ENCODE measurements at places on chromosomes 2 and 18. TPM values are rescaled to one million over a fixed set of nuclear protein-coding genes. Genes with fewer than 3 reads are reported as not detected.

Gene ZNF236
- total RNA-seq, result 3.4 TPM

Gene FNDC4
- total RNA-seq, result 4.6 TPM

Gene ADCYAP1
- not detected for total RNA-seq

Gene SEMA4C
- total RNA-seq, result 14.3 TPM

Gene ZNF804A
- not detected for total RNA-seq

Gene NCKAP5
- total RNA-seq, result 0.83 TPM

Gene MALT1
- total RNA-seq, result 10.3 TPM

Gene TSPYL6
- total RNA-seq, result not detected

Gene ASB18
- total RNA-seq, result not detected

Gene RGPD4
- total RNA-seq, result 0.06 TPM

Gene MAPRE2
- 10.4 TPM for total RNA-seq

Gene DUSP11
- 47.7 TPM for total RNA-seq

Gene GKN2
- total RNA-seq, result 1.9 TPM

Gene FAM124B
- total RNA-seq, result not detected

Gene DLX1
- 2.8 TPM for total RNA-seq

Gene RFTN2
- total RNA-seq, result not detected

Gene UGT1A3
- 0.13 TPM for total RNA-seq

Gene FAM237A
- not detected for total RNA-seq

Gene KYNU
- 242 TPM for total RNA-seq

Gene REG1B
- not detected for total RNA-seq

Gene GAREM1
- total RNA-seq, result 5.2 TPM

Gene CAPN14
- 0.05 TPM for total RNA-seq

Gene DSG1
- not detected for total RNA-seq

Gene PLCL1
- total RNA-seq, result not detected

Gene ACMSD
- not detected for total RNA-seq

Gene UGP2
- total RNA-seq, result 113 TPM

Gene MZT2A
- 203 TPM for total RNA-seq

Gene LYG1
- total RNA-seq, result 1.3 TPM

Gene POMC
- total RNA-seq, result not detected

Gene CYP26B1
- total RNA-seq, result 14.7 TPM

Gene REG3A
- total RNA-seq, result not detected

Gene LBX2
- 3.5 TPM for total RNA-seq

Gene UBE2E3
- total RNA-seq, result 71.7 TPM

Gene SLC11A1
- 0.08 TPM for total RNA-seq

Gene RAX
- total RNA-seq, result not detected

Gene CGREF1
- 6.9 TPM for total RNA-seq

Gene SCG2
- 0.98 TPM for total RNA-seq

Gene FOXD4L1
- 0.31 TPM for total RNA-seq

Gene SMPD4
- 76.0 TPM for total RNA-seq

Data from A549 treated with Hydrocortisone at 1 μM for 4 hours (cell line).